ENCODE measurements at places on chromosomes 3 and 15.

GRCh38 chr3:169044331-169045113 is 619.0 kb downstream of the MECOM start:
- DNase-seq = no peak

DNA sequence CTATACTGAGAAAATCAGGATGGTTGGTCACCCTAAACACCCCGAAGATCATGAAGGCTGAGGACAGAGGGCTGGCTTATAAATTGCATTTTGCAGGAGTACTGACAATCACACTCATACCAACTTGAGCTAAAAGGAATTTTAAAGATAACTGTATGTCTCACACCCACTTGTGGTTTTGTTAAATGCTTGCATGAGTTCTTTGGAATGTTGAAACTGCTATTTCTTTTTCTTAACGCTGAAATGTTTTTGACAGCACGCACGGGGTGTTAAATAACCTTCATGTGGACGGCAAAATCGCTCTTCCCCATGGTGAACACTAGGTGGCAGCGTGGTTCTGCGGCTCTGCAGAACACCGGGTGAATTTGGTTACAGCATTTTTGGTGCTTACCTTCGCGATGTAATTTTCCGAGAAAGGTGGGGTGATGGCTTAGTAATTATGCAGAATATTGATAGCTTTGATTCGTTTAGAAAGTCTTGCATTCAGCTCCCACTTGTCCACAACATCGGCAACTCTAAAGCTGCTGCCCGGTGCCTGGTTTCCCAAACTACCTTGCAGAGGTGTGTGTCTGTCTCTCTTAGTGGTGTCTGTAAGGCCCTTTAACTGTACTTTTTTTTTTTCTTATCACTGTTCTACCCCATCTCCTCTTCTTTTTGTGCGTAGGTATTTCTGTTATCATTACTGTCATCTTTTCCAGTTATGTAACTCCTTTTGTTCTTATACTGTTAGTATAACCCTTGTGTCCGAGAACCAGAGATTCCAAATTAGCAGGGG is 51.7 kb downstream of the ARNT2 start:
- DNase-seq = peak; percentile 63

DNA sequence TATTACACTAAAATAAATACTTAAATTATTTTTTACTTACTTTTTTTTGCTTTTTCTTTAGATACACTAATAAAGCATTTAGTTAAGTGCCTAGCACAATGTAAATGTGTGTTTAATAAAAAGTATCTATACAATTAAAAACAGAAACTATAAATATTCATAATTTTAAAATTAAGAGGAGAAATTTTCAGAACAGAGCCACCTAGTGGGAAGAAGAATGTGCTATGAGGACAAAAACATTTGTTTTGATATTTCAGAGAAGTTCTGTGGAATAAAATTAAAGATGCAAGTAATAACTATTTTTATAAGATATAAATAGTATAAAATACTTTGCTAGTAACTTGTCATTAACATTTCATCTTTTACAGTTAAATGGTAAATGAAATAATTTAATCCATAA is 33.6 kb upstream of the PLSCR5 start:
- DNase-seq = no peak

GRCh38 chr3:50571486-50571885 is 2.2 kb downstream of the HEMK1 start:
- no peak for DNase-seq

GRCh38 chr3:176513604-176514003 is 683.7 kb downstream of the TBL1XR1 start:
- DNase-seq = no peak
